ENCODE measurements at places on chromosomes 4 and X.

GRCh38 chr4:137307806-137308205 is 224.5 kb downstream of the PCDH18 start:
- DNase-seq, result no peak

DNA sequence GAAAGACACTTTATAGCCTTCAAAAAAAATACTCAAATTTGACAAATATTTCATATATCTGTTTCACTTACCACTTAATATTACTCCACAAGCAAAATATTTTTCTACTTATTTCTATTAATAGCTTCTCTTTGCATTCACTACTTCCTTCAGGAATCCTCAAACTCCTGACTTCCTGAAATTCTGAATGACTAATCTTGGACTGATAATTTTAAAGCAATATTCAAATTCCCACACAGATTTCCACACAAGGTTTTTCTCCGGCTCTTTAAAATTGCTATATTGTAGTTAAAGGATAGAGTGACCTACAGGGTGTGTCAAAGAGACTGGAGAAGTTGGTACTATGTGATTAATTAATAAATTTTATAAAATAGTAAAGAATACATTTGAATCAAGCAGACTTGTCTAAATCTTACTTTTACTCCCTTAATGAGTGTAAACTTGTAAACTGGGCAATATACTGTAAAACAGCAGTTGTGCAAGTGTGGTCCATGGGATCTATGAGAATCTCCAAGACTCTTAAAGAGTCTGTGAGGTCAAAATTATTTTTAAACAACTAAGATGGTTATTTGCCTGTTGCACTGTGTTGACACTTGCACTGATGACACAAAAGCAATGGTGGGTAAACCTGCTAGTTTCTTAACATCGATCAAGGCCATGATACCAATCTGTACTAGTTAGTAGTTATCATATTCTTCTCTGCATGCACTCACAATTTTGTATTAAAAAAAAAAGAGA is 44.5 kb downstream of the ANKRD17 start:
- DNase-seq, result no peak

- DNase-seq, result no peak
Measured at GRCh38 chr4:57575426-57575825, 465.2 kb upstream of the IGFBP7 start.

- no peak for DNase-seq
Measured at GRCh38 chr4:120724656-120725055, 197.9 kb downstream of the PRDM5 start.

GRCh38 chr4:105058177-105058812 is 88.4 kb upstream of the TET2 start:
- DNase-seq, result no peak

DNA sequence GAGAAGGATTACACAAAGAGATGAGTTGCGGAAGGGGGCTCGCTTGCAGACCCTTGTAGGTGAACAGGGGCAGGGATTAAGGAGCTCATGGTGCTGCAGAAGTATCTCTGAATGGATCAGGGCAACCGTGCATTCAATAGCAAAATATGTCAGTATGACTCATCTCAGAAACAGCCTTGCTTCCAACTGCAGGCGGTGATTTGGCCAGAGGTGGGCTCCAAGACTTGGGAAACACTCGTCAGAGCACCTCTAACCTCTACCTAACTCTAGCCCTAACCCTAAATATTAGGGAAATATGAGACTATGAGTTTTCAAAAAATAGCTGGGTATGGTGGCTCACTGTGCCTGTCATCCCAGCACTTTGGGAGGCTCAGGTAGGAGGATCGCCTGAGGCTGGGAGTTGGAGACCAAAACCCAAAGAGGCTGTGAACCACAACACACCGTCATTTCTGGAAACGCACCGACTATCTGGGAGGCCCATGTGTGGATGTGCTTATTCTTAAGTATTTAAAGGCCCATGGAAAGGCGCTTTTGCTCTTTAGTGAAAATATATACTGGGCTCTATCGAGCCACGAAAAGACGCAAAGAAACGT is 102.6 kb downstream of the DHRSX start:
- DNase-seq, result no peak

- no peak for DNase-seq
Measured at GRCh38 chrX:9878146-9878820, 88.9 kb upstream of the CLDN34 start.

- DNase-seq, result no peak
Measured at GRCh38 chr4:38383646-38384121, 280.3 kb upstream of the KLF3 start.

- DNase-seq, result no peak
Measured at GRCh38 chr4:120472447-120473131, 405.9 kb upstream of the MAD2L1 start.

DNA sequence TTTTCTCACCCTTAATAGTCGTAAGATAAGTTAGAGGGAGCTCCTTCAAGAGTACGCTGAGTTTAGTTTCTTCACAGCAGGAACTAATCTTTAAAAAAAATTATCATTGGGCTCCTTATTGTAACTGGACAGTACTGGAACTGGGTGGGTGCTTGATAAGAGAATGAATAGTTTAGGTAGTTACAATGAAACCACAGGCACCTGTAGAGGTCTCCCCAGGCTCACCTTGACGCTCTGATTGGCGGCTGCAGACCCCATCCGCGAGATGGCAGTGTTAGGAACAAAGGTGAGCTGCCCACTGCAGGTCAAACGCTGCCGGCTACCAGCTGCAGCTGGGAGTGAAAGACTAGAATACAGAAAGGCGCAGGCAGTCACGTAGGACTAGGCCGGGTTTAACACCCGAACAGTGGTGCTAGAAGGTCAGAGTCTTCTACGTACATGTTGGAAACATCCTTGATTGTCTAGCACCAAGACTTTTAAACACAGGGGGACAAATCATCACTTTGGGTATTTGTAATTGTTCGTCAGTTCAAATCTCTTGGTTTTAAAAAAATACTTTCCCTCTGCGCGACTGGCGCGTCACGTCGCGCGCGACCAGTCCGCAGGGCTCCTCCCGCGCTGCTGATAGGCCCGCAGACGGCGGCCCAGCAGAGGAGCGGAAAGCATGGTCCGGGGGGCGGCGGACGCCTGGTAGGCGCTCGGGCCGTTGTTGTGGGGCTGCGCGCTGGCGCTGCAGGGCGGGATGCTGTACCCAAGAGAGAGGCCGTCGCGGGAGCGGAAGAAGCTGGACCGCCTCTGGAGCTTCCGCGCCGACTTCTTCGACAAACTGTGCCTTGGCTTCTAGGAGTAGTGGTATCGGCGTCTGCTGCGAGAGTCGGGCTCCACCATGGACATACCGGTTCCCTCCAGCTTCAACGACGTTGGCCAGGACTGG is 45.6 kb downstream of the SMARCA5 start:
- DNase-seq, result peak; percentile 78

- DNase-seq, result no peak
Measured at GRCh38 chrX:132364313-132364712, 124.5 kb downstream of the MBNL3 start.

- no peak for DNase-seq
Measured at GRCh38 chr4:151809716-151810115, 48.9 kb upstream of the GATB start.

GRCh38 chr4:2908686-2909085 is 54.5 kb downstream of the NOP14 start:
- no peak for DNase-seq

DNA sequence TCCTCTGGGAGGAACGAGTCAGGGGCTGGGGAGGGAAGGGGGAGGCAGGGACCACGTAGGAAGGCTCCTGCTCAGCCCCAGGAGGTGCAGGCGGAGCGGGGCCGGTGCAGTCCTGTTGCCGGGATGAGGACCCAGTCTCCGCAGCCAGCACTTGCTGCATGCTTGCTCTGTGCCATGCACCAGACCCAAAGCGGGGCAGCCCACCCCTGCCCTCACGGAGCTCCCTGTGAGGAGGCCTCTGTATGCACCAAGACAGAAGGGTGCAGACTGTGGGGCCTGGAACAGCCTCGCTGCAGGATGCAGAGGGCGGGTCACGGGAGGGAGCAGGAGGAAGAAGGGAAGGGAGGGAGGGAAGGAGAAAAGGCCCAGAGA is 61.9 kb downstream of the ABLIM2 start:
- no peak for DNase-seq

- no peak for DNase-seq
Measured at GRCh38 chr4:148200960-148201359, 241.3 kb downstream of the NR3C2 start.

DNA sequence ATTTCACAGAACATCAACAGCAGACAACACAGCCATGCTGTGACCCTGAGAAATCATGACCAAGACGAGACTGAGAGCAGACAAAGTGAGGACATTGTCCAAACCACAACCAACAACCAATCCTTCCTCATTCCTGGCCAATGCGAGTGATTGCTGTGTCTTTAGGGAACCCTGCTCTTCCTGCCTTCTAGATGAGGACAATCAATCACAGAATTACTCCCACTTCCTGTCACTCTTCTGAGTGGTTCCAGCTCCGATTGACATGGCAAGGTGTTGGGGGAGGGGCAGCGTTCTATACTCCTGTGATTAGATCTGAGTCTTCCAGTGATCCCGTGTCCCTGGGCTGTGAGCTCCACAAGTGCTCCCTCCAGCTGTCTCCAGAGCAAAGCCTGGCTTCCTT is 227.8 kb downstream of the STIM2 start:
- DNase-seq, result no peak

- DNase-seq, result no peak
Measured at GRCh38 chrX:31609130-31609529, 537.3 kb upstream of the FTHL17 start.
